ENCODE measurements at places on chromosomes 5 and 9. TPM values are rescaled to one million over a fixed set of nuclear protein-coding genes. Genes with fewer than 3 reads are reported as not detected.

Gene ANKRD20A1
- 4.1 TPM for total RNA-seq

Gene GRIN1
- not detected for total RNA-seq

DNA sequence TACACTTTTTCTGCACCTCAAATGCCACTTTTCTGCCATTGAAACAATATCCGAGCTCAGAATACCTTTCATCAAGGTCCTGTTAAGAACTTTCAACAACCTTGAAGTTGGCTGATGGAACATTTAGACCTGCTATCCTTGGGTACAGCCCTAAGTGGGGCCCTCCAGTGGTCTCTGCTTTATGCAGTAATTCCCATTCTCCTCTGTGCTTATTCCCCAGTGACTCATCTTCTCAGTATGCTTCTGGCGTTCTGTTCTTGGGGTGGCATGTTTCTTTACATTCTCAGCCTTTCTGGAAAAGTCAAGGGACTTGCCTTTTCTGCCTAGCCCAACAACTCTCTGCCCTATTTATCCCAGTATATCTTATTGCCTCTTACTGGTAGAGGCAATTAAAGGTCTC lies 7.1 kb downstream of the ANP32B start:
- no peak for DNase-seq

DNA sequence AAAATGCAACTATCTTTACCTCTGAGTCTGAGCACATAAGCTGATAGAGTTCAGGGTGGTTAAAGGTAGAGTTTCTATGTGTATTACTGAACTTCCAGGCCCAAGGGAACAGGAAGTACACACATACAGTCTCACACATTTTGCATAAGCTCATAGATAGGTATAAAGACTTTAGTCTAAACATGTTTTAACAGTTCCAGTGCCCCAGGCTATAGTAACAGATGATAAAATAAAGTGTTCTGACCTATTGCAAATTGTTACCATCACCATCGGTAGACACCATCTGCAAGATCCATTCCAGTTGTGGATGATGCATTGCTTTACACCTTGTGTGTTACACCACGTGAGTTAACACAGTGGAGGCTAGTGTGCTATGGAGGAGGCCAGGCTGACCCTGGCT lies 95.8 kb downstream of the TMEM174 start:
- DNase-seq, result no peak

DNA sequence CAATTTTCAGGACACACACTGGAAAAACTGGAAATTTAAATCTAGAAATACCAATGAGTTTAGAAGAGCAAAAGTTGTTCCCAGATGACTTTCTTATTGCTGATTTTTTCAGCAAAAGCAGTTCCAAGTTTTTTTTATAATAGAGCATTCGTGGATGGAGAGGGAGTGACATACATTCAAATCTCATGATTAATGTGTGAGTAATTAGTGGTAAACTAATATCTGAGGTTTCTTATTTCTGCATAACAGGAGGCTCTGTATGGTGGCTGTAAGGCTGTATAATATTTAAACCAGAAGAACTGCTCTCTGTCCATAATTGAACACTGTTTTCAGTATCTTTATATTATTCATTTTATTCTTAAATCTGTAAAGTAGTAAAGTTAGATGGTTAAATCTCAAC lies 25.8 kb downstream of the LYSMD3 start:
- no peak for DNase-seq

DNA sequence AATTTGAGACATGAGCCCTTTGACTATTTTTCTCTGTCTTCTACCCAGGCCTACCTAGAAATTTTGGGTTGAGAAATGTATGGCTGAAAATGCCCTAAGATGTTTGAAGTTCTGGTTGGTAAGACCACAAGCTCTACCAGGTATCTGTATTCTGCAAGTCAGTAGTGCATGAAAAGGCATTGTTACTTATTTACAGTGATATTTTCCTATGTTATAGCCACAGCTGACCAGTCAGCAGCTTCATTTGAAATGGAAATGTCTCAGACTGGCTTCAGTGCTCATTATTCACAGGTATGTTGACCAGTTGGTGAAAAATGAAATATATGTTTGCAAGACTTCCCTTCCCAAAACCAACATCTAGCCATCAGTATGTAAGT lies 91.9 kb upstream of the ITGA2 start:
- no peak for DNase-seq

DNA sequence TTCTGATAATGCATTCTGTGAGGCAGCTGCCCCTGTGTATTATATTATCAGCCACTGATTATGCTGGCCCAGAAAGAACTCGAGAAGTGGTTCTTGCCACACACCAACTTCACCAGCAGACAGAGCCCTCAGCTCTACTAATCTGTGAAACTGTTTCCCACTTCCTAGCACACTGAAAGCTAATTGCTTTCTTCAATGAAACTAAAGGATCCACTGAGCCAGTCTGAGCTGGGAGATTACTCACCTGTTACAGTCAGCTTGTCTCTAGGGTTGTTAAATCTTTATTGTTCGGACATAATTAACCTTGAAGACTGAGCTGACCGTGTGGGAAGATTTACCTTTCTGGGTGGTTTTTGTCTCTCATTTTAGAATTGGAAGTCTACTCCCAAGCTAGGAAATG lies 263.2 kb downstream of the KCTD16 start:
- no peak for DNase-seq

DNA sequence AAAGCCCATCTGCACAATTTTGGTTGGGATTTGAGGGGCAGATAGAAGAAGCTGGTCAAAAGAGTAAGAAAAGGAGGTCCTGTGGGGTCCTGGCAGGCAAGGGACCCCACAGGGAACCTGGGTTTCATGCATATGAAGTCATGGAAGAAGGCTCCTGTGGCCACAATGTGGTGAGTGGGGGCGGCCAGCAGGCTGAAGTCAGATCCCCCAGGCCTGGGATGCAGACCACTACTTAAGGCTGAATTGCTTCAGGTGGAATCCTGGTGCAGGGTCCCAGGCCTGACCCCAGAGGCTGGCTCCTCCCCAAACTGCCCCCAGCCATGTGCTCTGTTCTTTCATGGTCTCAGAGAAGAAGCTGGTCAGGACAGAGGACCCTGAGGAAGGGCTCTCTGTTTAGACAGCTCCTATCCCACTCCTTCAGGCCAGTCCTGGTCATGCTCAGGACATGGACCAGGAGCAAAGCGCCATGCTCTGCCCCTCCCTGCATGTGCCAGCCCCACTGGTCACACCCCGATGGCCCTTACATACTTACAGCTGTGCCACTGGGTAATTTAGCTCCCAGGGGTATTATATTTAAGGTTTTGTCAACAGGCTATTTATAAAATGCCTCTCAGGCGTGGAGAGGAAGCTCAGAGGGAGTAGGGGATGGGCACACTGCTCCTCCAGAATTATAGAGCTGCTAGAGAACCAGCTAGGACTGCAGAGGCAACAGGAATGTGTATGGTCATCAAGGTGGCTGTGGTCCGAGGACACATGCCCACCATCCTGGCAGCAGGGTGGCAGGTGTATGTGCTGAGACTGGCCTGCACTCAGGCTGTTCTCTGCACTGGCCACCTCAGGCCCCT lies 33.4 kb downstream of the C5orf15 start:
- DNase-seq, result no peak

DNA sequence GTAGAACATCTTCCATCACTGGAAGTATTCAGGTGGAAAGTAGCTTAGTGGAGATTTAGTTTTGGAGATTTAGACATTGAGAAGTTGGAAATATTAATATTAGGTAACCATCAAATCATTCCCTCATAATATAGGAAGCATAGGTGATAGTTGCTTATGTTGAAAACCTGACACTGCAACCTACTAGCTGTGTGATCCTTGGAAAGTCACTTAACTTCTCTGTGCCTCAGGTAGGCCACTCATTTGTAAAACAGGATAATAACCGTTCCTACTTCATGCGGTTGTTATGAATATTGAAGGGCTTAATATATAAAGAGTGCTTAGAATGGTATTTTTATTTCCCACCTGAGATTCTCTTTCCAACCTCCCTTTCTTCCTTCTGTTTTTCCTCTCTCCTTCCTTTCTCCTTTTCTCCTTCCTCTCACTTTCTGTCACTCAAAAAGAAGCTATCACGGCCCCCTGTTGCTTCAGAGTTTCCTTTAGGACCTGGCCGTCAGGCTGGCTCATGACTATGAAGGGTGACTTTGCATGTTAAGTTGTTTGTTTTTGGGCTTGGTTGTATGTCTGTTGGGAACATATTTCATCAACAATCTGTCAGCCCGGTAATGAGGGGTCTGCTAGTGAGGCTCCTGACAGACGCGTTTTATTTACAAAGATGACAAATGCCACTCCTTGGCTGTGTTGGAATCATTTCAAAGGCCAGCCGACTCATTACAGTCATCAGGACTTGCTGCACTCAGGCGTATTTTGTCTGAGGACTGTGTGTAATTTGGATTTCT lies 31.0 kb downstream of the DOCK2 start:
- no peak for DNase-seq

GRCh38 chr5:176447591-176447977 lies 601 bp upstream of the FAF2 start:
- DNase-seq, result no peak

DNA sequence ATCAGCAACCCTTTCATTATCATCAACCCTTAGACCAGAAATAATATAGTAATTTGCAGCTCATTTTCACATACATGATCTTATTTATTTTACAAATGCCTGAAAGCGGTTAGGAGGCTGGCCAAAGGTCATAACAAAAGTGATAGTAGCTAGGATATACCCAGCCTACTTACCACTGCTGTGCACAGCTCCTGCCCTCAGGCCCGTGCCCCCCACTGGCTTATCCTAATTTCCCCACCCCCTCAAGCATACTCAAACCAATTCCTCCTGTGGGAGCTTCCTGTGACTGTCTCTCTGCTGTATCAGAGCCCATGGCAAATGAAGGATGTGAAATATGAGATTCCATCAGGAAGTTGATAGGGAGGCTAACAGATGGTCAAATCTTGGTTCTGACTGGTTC lies 14.8 kb downstream of the FAM219A start:
- DNase-seq, result no peak

- DNase-seq, result no peak
Measured at GRCh38 chr9:21558615-21559401, 76.7 kb upstream of the IFNE start.

DNA sequence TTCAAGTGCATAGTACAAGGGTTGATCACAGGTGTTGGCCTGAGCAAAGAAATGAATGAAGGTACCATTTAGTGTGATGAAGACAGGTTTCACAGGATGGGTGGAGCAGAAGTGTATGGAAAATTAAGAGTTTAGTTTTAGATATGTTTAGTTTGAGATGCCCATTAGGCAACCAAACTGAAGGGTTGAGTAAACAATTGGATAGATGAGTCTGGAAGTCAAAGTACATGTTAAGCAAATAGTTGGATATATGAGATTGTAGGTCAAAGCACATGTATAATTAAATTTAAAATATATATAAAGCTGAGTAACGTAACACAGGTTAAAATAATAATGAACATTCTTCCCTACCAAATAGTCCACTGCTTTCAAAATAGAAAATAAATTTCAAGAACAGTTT lies 237.1 kb upstream of the PCSK5 start:
- no peak for DNase-seq

GRCh38 chr5:76406014-76406413 lies 2.9 kb downstream of the IQGAP2 start:
- DNase-seq, result no peak

DNA sequence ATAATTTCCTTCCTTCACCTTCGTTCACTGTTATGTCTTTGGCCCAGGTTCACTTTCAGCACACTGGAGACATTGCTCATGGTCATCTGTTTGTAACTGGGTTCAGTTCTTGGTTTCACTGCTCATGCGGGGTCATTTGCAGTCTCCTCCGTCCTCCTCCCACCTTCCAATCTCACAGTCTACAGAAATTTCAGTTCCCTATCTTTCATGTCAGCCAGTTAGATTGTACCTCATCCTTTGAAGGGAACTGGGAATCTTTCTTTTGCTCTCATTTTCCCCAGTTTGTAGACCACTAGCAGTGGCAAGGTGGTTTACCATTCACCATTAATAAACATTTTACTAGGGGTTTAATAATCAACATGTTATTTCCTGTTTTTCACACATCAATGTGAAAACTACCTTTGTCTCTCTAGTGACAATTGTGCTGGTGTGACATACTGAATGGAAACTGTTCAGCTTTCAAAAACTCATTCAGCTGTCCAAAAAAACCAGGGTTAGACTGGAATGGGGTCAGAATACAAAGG lies 100.9 kb upstream of the IL6ST start:
- DNase-seq, result no peak

Gene LEAP2
- total RNA-seq, result 2.9 TPM

Gene SH2D3C
- 22.6 TPM for total RNA-seq

DNA sequence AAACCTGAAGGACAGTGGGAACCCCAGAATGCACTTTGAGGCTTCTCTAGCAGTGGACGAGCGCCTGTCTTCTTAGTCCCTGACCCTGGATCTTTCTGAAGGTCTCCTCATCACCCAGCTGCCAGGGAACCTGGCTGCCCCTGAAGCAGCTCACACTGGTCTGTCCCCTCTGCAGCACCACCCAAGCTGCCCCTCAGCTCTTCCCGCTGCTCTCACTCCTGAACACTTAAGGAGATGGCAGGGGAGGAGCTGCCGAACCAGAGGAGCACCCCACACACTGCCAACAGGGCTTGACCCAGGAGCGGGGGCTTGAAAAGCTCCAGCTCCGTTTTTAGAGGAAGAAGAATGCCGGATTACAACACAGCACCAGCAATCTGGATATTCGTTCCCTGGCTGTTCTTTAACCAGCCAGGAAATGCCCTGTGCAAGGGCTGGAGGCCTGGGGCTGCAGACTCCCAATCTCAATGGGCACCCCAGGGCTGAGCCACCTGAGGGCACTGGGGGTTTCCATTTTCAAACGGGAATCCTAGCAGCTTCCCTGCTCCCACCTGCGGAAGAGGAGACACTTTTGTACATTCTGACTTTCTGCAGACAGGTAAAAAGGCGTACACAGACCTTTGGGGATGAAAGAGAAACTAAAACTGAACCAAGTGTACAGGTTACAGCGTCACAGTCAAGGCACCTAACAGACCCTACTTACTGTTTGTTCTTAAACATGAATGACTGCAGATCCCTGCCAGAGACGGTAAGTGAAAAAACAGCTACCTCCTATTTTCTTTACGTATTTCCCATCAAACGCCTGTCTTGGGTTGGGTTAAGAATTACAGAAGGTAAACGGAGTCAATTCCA lies 36.3 kb downstream of the GOLM1 start:
- no peak for DNase-seq

DNA sequence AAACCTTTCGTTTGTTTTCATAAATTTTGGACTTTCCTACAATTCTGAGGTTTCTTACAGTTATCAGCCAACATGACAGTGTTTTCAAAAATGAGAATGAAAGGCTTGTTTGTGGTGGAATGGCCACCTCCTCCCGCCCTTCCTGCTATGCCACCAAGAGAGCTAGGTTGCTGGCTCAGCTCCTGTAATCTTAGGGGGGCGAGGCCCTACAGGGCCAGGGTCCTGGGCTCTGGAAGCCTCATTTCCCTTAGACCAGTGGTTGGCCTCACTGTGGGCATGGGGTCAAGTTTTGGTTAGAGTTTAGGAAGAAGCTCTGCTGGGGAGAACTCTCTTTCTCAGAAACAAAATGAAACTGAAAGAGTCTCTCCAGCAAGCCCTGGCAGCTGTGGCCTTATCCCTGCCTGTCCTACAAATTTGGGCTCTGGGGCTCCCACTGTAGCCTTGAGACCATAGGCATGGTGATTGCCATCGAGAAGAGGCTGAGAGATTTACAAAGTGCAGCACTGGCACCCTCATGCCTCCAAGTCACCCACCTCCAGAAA lies 66.2 kb downstream of the IRX1 start:
- no peak for DNase-seq

Data from sciatic nerve (tissue), 2 donors.